ENCODE measurements at places on chromosomes 4 and X.

DNA sequence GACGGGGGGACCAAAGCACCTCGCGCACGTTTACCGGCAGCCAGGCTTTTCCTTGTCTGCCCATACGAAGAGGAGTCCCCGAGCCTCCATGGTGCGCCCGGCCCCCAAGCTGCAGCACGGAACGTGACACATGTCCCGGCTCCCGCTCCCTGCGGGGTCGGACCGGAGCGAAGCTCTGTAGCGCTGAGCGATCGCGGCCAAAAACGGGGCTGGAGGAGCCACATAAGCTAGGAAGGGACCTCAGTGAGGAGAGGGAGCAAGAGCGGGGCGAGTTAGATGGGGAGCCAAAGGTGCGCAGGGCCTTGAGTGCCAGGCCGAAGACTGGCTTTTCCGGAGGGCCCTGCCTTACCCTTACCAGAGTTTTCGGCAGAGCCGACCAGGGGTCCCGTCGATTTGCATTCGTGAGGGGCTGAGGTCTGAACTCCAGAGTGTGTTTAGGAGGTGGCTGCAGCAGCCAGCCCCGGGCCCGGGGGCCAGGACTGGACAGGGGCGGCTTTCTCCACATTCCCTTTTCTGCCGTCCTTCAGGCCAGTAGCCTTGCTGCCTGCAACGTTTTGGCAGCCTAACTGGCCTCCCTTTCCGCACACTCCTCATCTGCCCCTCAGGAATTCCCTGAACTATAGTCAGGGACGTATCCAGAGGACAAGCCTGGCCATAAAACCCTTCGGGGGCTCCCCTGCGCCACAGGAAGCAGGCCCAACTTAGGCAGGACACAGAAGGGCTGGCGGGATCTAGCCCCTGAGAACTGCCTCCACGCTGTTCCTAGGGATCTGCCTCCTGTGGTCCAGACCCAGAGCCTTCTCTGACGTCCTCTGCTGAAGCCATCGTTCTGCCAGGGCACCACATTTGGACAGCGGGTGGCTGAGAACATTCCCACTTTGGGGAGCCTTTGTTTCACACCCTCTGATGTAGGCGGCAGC is 689 bp downstream of the SSR4 start:
- DNase-seq = no peak

- no peak for DNase-seq
These were observed 1.9 kb downstream of the KANTR start for GRCh38 chrX:53095796-53096195.

- DNase-seq = no peak
These were observed 474.4 kb downstream of the RAPGEF2 start for GRCh38 chr4:159577241-159577640.

GRCh38 chr4:177283167-177283566 is 26.5 kb upstream of the NEIL3 start:
- no peak for DNase-seq

DNA sequence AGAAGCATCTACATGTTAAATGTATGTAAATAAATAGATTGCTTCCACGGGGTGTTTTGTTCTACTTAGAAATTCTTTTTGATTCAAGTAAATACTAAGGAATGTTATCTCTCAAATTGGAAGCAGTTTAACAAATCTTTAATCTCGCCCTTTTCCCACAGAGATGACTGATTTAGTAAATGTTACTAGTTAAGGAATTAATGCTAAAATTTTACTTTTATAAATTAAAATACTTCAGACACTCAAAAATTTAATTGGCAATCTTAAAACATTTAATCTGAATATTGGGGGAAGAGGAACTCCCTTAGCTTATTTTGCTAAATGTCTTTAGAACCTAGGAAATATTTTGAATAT is 12.1 kb downstream of the LARP7 start:
- no peak for DNase-seq

DNA sequence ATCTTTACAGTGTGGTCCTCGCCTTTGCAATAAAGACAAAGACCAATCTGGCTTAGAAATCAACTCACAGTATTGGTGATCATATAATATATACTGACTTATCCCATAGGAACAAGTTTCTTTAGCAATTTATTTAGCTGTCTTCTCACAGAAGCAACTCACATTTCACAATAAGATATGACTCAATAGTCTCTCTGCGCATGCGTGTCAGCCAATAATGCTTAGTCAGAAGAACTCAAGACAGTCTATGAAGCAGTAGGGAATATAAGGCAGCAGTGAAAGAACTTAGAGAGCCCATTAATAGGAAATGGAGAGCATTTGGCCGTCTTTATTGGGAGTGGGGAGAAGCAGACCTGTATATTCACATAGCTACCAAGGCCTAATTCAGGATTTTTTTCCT is 216.7 kb downstream of the IL13RA2 start:
- DNase-seq = no peak

GRCh38 chr4:78033861-78034260 is 23.3 kb upstream of the FRAS1 start:
- no peak for DNase-seq

DNA sequence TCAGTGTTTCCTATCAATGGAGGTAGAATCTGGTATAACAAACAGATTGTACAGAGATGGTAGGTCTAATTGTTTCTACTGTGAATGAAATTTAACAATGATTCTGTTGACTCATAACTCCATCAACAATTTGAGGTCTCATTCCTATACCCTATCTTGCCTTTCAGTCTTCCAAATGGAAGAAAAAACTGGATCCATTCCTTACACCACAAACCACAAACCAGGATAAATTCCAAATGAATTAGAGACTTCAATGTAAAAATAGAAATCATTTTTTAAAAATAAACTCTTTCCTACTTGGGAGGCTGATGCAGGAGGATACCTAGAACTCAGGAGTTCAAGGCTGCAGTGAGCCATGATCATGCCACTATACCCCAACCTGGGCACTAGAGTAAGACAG is 114.4 kb upstream of the WDR44 start:
- DNase-seq = no peak
